Thyroid gland (tissue), 4 donors: ENCODE measurements at places on chromosomes 2 and 18.

- DNase-seq: no peak
These were observed 754.6 kb upstream of the SOX11 start for GRCh38 chr2:4937550-4937949.

GRCh38 chr2:206208900-206209299, 49.2 kb downstream of the EEF1B2 start:
- no peak for DNase-seq

GRCh38 chr18:46917108-46917802, at the start of the genes KATNAL2 and PIAS2:
Gene KATNAL2, plus strand, starts transcription at chr18:46917602. Its CDS starts 29,271 bp downstream, at chr18:46946873.
Gene PIAS2, minus strand, starts transcription at chr18:46917507. Its CDS starts 162 bp downstream, at chr18:46917345.
- DNase-seq: peak; percentile 81

DNA sequence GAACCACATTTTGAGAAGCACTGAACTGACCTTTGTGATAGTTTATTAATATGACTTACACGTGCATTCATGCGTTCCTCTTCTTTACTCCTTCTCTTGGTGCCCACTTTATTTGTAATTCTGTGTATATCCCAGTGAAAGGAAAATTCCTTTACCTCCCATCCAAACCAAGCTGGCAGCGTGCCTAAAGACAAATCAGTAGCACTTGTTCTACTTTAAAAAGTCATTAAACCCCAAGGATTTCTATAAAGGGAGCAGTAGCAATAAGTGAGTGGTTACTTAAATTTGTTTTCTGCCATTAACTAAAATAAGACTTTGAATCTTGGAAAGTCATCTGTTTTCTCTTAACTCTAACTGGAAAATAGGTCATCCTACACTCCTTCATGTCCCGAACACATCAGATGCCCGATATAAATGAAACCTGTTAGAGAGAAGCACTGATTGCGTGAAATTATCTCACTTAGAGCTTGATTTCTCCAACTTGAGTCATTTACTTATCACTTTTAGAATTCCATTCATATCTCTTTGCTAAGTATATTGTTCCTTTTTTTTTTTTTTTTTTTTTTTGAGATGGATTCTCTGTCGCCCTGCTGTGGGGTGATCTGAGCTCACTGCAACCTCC, 10.7 kb downstream of the PIK3C3 start:
- peak; percentile 18 for DNase-seq

DNA sequence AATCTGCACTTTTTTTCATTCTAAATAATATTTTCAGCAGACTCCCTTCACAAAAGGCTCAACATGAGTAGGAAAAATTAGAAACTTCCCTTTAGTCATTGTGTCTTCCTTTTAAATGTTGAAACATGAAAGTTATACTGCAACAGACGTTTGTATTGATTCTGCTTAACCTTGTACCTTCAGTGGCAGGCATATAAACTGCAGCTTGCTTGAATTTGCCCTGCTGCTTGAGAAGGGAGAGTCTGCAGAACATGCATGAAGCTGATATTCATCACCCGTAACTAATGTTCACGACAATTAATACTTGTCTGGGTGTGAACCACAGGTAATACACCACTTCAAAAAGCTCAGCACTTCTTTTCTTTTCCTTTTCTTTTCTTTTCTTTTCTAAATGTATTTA, 294.7 kb upstream of the LRP1B start:
- no peak for DNase-seq

- no peak for DNase-seq
These were observed 63.9 kb downstream of the AOX1 start for GRCh38 chr2:200649724-200650123.

DNA sequence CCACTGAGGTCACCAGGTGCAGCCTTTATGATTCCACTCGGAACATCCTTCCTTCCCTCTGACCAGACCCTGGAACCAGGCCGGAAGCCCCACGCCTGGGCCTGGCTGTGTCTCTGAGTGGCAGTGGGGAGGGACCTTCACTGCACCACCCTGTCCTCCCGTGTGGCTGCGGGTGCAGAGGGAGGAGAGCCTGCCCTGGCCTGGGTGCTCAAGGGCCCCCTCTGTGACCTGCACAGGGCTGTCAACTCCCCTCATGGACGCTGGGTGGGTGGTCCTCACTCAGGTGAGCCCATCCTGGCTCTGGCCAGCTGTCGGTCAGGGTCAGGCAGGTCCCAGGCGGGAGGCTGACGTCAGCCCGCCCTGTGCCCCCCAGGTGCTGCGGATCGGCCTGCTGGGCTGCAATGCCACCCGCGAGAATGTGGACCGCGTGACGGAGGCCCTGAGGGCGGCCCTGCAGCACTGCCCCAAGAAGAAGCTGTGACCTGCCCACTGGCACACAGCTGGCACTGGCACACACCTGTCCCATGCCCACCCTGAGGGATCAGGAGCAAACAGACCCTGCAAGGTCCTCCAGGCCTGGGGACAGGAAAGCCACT, 9.8 kb downstream of the AGXT start:
- DNase-seq: no peak

- DNase-seq: no peak
These were observed 19.1 kb downstream of the PLA2R1 start for GRCh38 chr2:160043265-160043664.

DNA sequence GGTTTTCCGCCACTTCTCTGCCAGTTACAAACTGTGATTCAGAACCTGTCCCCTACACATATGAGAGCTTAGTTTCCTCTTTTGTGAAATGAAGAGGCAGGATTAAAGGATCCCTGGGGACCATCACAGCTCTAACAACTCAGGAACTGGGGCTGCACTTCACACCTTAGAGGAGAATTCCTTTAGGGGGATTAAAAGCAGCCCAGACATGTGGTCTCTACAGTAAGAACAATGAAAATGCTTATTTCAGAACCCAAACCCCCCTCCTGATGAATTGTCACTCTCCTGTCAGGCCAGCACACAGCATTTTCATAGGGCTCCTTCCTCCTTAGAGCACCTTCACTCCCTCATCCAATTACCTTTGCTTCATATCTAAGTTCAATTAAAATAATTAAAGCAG, 101.5 kb upstream of the NEDD4L start:
- no peak for DNase-seq

- no peak for DNase-seq
These were observed 42.7 kb upstream of the RPL31 start for GRCh38 chr2:100959225-100959880.

DNA sequence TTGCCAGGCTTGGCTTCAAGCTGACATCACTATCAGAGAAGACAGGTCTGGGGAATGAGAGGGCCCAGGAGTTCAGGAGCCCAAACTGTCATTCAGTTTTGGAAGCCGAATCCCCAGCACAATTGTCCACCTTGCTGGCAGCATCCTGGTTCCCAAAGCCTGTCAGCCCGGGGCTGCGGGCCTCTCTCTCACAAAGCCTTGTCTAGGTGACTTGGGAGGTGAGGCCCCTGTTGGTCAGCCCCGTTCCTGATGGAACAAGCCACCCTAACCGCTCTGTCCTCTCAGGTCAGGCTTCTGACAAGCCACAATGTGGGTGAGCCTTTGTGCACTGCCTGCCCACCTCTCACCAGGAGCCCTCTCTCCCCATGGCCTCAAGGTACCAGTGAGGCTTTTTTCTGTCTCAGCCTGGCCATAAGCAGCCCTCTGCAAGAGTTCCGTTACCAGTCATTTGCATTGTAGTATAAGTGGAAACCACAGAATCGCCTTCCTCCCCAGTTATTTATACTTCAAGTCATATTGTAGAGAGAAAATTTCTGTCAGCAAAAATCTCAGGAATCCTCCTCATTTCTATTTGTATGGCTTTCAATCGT, 100.6 kb downstream of the MSH2 start:
- DNase-seq: no peak

DNA sequence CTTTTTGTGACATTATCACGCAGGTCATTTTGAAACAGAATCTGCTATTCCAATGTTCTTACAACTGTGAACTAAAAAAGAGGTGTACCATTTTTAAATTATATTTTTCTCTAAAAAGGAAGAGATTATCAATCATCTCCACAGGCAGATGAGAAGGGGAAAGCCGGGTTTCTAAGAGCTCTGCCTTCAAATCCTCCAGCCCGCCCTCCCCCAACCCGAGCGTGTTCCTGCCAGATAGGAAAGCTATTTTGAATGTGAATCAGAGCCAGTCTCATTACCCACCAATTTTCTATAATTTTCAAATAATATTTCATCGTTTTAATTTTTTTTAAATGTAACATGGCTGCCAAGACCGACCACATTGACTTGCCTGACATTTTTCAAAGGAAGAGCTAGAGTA, 65.9 kb downstream of the KCNF1 start:
- DNase-seq: no peak

GRCh38 chr2:44392338-44392943, 30.7 kb downstream of the CAMKMT start:
- peak; percentile 52 for DNase-seq

- DNase-seq: no peak
These were observed 86.9 kb upstream of the SALL3 start for GRCh38 chr18:78892721-78893120.

- DNase-seq: peak; percentile 13
These were observed 265.5 kb downstream of the CYRIA start for GRCh38 chr2:16400127-16400623.

GRCh38 chr18:22228976-22229375, 59.6 kb downstream of the GATA6 start:
- DNase-seq: no peak

GRCh38 chr2:98408155-98408554, 36.5 kb upstream of the INPP4A start:
- no peak for DNase-seq

DNA sequence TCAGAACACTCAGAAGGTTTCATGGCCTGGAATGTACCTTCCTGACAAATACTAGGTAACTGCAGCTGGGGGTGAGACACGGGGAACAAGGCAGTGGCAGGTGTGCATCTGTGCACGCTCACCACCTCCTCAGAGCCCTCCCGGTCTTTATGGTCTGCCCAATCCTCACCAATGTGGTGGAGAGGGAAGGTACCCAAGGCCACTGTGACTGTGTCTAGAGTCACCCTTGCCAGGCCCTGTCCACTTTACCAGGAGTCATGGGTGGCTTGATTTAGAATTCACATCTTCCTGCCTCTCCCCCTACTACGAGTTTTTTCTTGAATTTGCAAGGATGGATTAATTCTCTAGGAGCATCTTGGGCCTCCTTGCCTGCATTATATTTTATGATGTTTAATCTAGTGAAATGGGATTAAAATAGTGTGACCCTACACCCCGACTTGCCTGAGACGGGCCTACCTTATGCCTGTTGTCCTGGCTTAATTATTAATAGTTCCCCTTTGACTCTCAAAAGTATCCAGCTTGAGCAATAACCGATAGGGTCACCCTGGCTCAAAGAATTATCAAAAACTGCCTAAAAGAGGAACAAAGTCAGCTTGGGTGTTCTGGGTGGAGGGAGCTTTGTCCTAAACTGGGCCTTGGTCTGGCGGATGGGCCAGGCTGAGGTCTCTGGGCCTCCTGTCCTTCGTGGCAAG, 56.5 kb downstream of the ACAA2 start:
- DNase-seq: no peak

DNA sequence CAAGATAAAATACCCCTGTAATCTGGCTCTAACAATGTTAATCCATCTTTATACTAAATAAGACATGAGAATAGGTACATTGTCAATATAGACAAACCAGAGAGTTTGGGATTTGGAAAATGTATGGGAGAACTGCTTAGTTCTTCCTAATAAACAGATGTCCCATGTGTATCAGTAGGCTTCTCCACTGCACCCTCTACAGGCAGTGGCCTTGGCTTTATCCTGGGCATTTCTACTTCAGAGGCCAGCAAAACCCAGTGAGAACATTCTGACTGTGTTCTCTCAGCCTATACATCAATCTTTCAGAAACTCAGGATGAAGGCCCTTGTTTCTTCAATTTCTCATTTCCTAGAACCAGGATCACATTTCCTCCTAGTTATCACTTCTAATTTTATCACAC, 1167.5 kb upstream of the ACVR2A start:
- DNase-seq: no peak

DNA sequence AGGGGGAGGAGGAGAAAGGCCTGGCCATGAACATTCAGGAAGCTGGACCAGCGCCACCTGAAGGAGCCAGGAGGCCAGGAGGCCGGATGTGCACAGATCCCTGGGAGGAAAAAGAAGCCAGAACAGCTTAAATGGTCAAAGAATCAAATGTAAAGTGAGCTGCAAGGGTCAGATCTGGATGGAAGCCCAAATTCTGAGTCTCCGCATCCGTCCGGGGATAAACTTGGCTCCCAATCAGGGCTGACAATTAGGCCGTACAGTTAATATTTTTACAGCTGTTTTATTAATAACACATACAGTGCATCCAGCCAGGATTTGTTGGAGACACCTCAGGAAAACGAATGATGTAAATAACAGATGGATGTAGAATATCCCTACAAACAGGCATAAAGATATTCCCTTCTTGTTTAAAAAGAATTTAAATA, 495.1 kb upstream of the TCF4 start:
- no peak for DNase-seq

GRCh38 chr18:49277395-49278036, 182.9 kb downstream of the DYM start:
- DNase-seq: no peak

GRCh38 chr2:229273723-229274338, 2.7 kb upstream of the PID1 start:
- peak; percentile 26 for DNase-seq

GRCh38 chr2:174259981-174260380, 11.6 kb upstream of the OLA1 start:
- no peak for DNase-seq

- DNase-seq: no peak
These were observed 2.3 kb downstream of the KLHL41 start for GRCh38 chr2:169511818-169512217.

- no peak for DNase-seq
These were observed 448.7 kb upstream of the MYT1L start for GRCh38 chr2:2779727-2780126.

DNA sequence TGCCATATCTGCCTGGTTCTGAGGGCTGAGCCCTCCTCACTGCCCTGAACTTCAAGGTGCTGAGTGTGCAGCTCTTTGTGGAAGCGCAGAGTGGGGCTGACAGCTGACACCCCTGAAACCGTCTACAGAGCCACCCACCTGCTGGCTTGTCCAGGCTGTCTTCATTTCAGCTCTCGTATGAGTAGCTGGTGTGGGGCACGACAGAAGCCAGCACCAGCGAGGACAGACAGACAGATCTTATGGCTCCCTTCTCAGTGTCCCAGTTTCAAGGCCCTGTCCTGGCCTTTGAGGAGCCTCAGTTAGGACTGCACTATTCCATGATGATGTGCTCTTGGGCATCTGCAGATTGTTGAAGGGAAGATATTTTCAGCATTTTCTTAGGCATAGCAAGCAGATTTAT, 287.1 kb downstream of the SLC4A3 start:
- no peak for DNase-seq

DNA sequence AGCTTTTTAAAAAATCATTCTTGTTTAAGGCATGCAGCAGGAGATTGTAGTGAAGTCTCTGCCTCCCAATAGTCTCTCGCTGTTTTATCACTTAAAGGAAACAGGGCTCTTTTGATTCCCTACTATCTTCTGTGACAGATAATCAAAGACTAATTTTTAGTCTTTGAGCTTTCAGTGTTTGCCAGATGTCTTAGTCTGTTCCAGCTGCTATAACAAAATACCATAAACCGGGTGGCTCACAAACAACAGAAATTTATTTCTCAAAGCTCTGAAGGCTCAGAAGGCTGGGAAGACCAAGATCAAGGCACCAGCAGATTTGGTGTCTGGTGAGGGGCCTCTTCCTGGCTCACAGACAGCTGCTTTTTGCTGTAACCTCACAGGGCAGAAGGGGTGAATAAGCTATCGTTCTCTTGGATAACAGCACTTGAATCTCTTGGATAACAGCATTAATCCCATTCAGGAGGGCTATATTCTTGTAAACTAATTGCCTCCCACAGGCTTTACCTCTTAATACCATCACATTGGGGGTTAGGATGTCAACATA, 37.8 kb upstream of the STAT4 start:
- DNase-seq: no peak
